HEK293T (cell line): ENCODE measurements at places on chromosomes 12 and 14.

- no peak for DNase-seq
These were observed 58.3 kb upstream of the HECTD1 start for GRCh38 chr14:31265701-31266398.

DNA sequence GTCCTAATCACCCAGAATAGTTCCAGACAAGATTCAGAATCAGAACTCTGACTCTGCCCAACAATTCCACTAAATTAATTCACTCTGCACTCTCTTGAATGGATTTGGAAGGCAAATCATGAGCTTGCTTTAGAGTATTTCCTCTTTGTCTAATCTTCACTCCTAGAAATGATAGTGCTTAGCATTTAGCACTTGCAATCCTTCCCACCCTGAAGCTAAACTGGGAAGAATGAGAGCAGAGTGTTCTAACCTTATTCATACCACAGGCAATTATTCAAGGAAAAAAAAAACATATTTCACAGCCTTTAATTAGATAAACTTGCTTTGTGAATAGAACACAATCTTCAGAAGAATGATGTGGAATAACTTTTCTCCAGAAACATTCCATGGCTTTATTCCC, 264.6 kb downstream of the PAWR start:
- no peak for DNase-seq

- DNase-seq = no peak
These were observed 5.1 kb upstream of the NUMB start for GRCh38 chr14:73463411-73463810.

GRCh38 chr12:131041968-131042833, 88.5 kb downstream of the ADGRD1 start:
- no peak for DNase-seq

- no peak for DNase-seq
These were observed 8.7 kb downstream of the DNAI7 start for GRCh38 chr12:25186038-25186787.

DNA sequence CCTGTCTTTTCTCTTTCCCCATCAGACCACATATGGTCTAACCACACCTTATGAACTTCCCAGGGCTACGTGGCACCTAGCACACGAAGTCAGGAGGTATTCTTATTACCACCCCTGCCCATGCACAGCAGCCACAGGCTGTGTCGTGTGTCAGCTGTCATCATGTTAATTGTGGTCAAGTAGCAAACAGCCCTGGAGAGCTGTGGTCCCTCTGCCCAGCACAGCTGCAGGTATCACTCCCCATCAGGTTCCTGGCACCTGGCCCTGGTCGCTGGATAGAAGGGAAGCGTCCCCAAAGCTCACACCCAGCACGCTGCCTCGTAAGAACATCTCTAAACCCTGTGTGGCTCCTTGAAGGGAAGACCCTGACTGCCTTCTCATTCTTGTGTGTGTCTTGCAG, 45.4 kb downstream of the CLMN start:
- no peak for DNase-seq

DNA sequence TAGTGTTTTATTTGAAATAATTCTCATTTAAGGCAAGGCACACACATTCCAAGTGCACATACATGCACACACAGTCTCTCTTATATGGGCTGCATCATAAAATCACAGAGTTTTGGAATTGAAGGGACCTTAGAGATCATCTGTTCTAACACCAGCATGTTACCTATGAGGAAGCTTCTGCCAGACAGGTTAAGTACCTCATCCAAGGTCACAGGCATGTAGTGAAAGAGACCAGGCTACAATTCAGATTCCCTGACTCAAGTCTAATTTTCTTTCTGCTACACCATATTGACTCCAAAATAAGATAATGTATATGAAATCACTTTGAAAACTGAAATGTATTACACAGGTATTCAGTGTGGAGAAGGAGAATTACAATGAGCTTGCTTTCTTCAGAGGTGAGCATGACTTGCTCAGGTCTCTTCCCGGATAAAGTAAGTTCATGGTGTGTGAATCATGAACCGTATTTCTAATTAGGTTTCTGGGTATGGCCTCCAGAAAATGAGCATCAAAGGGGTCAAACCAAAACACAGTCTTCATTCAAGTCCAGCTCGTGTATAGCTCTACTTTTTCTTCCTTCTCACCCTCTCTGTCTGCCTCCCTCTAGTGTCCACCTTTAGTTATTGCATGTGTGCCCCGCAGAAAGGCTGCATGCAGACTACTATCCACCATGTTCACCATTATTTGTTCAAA, 411.9 kb downstream of the FUT8 start:
- DNase-seq = peak; percentile 65

DNA sequence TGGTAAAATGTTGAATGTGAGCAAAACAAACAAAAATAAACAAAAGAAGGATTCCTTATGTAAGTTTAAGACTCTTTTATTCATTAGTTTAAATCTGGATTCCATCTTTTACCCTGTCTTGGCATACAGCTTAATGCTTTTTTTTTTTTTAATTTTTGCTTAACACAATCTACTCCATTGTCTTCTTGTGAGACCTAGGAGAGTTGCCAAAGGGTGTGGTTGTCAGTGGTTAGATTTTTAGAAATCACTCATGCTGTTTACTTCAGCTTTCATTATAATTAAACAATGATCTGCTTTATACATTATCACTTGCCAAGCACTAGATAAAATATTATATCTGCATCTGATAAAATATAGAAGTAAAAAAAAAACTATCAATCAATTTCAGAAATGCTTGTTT, 77.7 kb upstream of the KITLG start:
- DNase-seq = no peak

DNA sequence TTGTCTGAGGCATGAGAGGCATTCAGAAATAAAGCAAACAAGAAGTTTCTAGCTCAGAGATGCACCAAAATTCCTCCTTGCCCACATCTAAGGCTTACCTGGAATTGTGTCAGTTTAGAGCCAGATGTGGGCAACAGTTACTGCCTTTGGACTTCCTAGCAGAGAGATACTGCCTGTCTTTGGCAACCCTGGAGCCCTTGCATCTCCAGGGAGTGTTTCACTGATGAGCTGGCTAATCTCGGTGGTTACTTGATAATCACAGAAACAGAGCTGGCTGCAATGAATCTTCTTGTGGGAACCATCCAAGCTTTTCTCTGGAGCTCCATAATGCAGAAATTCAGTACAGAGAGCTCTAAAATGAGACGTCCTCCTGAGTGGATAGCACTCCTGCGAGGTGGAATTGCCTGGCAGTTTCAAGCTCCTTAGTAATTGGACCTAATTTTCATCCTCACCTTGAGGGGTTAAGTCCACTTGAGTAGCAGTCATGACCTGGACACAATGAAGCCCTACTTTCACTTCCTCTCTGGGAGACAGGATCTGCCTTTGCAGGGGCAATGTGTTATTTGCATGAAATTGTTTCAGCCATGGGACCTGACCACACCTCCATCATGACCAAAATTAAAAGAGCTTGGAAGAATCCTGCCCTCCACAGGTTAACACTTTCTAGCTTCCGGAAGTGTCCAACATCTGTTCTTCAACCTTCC, 108.8 kb upstream of the ARHGAP5 start:
- DNase-seq = no peak

- no peak for DNase-seq
These were observed 94.9 kb downstream of the PPM1H start for GRCh38 chr12:62839869-62840660.

DNA sequence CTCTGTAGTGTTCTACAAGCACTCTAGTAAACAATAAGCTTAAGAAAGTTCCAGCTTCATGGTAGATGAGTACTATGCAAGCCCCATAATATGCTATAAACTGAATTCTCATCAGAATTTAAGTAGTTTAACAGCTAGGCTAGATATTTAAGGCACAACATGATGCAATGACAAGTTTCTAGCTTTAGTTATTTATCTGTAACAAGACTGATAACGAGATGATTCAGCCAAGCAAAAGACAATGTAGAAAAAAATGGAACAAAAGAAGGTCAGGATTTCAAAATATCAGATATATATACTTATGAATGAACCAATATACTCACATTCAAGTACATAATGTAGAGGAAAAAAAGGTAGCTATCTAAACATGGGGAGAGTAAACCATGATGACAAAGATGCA, 61.0 kb upstream of the RERGL start:
- DNase-seq = no peak

DNA sequence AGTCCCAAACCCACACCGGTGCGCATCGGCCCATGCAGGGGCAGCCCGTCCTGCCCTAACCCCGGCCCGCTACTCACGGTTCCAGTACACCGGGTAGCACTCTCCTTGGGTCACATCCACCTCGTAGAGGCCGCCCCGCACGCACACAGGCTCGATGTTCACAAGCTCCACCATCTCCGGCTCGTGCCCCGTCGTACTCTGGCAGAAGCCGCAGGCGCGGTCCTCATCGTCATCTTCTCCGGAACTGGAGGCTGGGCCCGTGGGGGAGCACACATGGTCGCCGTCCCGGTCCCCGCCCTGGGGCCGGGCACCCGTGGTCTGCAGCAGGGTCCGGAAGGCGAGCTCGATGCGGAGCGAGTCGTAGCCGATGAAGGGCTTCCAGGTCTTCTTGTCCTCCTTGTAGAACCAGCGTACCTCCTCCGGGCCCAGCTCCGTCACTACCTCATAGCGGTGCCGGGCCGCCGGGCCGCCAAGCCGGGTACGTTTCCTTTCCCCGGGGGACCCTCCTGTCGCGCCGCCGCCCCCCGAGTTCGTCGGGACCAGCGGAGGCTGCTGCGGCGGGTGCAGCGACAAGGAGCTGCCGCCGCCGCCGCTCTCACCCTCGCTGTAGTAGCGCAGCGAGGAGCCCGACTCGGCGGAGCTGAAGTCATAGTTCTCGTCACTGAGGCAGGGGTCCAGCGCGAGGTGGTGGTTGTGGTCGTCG, 788 bp downstream of the DDHD1 start:
- peak; percentile 34 for DNase-seq

DNA sequence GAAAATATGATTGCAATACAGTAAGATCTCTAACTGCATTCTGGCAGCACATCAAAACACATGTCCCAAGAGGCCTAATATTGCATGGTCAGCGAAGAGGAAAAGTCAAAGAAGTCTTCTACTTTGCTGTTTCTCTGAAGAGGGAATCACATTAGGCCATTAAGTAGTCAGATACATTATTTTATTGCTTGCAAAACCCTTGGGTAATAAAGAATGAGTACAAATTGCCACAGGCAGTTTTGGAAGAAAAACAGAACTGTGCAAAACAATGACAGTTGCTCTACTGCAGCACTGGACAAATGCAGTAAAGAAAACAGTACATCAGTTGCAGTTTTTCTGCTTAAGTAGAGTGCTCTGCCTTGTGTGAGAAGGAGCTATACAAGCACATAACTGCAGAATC, 211.9 kb downstream of the MED13L start:
- DNase-seq = no peak

DNA sequence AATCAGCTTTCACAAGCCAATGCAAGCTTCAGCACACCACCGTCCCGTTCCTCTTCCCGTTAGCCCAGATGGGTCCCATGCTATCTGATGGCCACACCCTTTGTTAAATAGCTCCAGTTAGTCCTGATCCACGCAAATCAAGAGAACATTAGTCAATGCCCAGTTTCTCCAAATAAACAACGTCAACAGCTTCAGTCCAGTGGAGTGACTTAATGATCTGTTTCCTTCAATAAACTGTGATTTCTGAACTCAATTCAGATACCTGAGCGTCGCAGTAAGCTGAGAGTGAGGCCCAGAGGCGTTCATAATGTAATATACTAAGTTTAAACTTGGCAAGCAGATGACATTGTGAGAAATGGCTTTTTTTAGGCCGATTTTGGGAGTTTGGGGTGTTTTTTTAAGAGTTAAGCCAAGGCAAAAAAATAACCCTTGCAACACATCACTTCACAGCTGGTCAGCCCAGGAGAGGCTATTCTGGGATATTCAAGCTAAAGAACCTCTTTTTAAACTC, 112.3 kb downstream of the ZFP36L1 start:
- DNase-seq = no peak

DNA sequence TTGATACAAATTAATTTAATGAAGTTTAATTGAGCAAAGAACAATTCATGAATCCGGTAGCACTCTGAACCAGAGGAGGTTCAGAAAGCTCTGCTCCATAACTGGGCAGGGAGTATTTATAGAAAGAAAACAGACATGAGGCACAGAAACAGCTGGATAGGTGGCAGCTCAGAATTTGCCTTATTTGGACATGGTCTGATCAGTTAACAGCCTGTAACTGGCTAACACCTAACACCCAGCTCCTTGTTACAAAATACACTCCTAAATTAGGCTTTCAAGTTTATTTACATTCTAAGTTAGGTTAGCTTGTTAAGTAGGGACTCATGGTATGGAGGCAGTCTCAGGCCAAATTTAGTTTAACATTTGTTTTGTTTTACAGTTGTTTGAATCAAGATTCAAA, 67.8 kb upstream of the TMCC3 start:
- DNase-seq = no peak

- DNase-seq = no peak
These were observed 122.3 kb downstream of the MON2 start for GRCh38 chr12:62588916-62589315.

- peak; percentile 30 for DNase-seq
These were observed 124.4 kb downstream of the RPS29 start for GRCh38 chr14:49461529-49462401.

DNA sequence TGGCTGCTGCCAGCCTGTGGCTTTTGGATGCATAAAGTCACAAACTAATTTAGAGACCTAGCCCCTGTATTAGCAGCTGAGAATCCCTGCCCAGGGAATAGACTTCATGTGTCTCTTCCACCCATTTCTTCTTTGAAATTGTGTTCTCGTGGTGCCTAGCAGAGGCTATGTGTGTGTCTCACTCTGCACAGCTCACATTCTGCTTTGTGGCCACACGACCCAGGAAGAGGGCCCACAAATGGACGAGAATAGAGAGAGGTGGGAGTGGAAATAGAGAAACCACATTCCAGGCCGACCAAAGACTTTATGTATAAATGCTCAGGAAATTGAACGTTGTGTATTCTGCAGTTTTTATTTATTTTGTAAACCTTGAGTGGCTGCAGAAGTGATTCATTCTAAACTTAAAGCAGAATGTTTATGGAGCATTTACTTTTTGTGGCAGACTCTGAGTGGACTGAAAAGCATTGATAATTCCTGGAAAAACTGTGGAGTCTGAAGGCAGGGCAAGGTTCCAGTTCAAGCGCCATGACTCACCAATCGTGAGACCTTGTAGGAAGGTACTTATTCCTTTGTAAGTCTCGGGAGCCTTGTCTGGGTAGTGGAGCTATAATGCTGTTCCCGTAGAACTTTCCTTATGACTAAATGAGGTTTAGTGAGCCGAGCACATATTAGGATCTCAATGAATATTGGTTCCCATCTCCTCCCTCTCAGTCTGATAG, 9.1 kb downstream of the B4GALNT3 start:
- no peak for DNase-seq

GRCh38 chr12:39646963-39647362, 27.4 kb upstream of the ABCD2 start:
- DNase-seq = no peak

DNA sequence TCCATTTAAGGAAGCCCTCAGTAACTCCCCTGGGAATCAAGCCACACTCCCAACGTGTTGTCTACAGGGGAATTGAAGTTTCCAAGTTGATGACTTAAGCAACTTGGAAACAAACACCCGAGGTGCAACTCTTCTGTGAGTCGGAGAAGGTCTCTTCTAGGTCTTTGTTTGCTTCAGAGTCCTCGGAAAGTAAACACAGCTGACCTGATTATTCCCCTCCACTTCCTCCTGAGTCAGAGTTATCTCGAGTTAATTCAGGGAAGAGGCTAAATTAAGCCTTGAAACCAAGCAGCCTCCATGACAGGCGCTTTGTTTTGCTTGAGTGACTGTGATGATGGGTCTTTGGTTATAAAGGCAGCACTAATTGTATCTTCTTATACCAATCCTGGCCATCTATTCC, 41.8 kb downstream of the TUNAR start:
- no peak for DNase-seq
